Neural crest cell (in vitro differentiated cells): ENCODE measurements at places on chromosomes 1 and 21.

DNA sequence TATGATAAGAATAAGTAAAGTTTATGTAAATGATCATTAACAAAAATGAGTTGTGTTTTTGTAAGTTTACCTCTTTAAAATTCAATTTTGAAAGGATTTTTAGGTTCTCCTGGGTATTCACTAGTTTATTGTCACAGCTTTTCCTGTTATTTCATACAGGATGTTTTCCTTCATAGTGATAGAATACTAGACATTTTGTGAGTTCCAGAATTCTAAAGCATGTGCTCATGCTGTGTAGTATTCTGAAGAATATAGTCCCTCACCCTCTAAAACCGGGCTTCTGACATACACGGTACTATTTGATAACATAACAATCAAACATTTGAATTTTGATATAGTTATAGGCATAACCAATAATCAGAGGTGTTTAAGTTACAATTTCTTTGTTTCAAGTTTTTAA is 10.7 kb downstream of the LRRC8C start:
- no peak for DNase-seq

GRCh38 chr21:15076730-15077129 is 11.9 kb upstream of the NRIP1 start:
- no peak for DNase-seq

DNA sequence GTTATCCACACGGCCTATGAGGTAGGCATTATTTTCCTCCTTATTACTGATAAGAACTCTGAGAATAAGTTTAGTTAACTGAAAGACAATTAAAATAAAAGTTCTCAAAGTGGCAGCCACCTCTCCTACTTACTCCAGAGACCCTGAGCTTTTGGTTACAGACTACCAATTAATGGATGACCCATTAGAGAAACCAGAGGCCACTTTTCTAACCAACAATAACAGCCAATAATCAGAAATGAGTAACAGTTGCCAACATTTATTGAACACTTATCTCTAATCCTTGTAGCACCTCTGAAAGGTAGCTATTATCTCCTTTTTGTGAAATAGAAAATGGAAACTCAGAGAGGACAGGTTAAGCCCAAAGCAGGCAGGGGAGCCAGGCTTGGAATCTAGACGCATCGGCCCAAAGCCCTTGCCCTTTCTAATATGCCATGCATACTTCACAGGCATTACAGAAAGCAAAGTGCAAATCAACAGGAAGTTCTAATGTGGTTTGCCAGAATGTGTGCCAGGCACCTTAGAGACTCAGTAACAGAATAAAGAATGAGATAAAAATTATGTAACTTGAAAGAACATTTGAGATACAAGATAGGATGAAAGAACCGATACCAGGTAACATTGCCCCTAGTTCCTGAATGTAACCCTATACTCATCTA is 50.0 kb downstream of the BEND5 start:
- DNase-seq: no peak

DNA sequence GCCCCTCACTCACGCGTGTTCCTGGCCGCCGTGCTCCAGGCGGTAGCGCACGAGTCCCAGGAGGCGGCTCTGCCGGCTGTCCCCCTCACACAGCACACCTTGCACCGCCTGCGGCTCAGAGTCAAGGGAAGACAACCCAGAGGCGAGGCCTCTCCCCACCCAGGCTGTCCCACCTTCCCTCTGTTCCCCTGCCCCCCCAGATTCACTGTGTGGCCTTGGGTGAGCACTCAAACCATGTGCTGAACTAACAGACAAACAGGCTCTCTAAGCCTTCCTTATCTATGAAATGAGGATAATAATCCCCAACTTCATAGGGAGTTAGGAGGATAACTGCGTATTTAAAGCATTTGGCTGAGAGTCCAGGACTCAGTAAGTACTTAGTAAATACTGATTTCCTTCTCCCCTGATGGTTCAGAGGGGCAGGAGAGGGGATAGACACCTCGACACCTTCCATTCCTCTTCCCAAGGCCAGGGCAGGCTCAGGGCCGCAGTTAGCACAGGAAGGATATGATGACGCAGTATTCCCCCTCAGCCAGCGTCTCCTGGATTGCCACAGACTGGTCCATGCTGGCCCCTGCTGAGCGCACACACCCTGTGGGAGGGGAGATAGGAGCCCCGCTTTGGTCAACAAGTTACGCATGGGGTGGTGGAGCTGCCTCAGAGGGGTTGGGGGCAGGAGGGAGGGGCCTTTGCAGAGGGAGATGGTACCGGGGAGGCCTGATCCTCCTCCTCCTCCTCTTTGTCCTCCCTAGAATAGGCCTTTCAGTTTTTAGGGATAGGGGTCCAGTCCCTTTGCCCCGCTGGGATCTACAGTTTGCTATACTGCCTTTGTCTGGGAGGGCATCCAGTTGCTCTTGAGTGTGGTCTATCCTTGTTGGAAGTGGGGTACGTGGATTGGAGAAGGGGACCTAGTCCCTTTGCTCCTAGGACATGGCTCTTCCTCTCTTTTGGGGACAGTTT is 830 bp downstream of the INPP5B start:
- DNase-seq: no peak
